ENCODE measurements at places on chromosomes 16 and 17. TPM values are rescaled to one million over a fixed set of nuclear protein-coding genes. Genes with fewer than 3 reads are reported as not detected.

ABCA6 gene
- total RNA-seq = 30.7 TPM

SLC16A6 gene
- not detected for total RNA-seq

GRB7 gene
- total RNA-seq = 35.0 TPM

CLDN6 gene
- total RNA-seq = not detected

TBC1D3B gene
- 12.1 TPM for total RNA-seq

JUP gene
- total RNA-seq = 552 TPM

ABCA9 gene
- total RNA-seq = 18.4 TPM

WFIKKN1 gene
- 2.3 TPM for total RNA-seq

SLC22A31 gene
- total RNA-seq = 1.3 TPM

USP6 gene
- not detected for total RNA-seq

DNAJA3 gene
- 126 TPM for total RNA-seq

C16orf89 gene
- 1.5 TPM for total RNA-seq
